ENCODE measurements at places on chromosomes 4 and X.
A peak's percentile ranks its signal among the peaks of the same experiment; 100 is the strongest.

GRCh38 chrX:138914767-138915166, 203.2 kb upstream of the FGF13 start:
- DNase-seq = no peak

DNA sequence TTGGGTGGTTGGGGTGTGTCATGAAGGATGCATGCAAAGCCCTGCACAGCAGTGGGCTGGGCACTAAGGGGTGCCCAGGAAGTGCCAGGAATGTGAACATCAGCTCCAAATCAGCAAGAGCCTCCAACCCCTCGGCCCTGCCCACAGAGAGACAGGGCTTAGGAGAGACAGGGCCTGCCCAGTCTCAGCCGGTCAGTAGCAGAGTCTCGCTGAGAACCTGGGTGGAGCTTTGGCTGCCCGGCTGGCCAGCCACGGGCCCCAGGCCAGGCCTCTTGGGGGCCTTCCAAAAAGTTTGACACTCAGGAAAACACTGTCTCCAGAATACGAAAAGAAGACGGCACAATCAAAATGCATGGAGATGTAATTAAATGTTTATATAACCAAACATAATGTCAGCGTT, 4.3 kb upstream of the MXD4 start:
- peak; percentile 54 for DNase-seq

- no peak for DNase-seq
These were observed 132.2 kb upstream of the NDP start for GRCh38 chrX:44105228-44105913.

GRCh38 chr4:138789796-138790195, 225.8 kb upstream of the NOCT start:
- no peak for DNase-seq

DNA sequence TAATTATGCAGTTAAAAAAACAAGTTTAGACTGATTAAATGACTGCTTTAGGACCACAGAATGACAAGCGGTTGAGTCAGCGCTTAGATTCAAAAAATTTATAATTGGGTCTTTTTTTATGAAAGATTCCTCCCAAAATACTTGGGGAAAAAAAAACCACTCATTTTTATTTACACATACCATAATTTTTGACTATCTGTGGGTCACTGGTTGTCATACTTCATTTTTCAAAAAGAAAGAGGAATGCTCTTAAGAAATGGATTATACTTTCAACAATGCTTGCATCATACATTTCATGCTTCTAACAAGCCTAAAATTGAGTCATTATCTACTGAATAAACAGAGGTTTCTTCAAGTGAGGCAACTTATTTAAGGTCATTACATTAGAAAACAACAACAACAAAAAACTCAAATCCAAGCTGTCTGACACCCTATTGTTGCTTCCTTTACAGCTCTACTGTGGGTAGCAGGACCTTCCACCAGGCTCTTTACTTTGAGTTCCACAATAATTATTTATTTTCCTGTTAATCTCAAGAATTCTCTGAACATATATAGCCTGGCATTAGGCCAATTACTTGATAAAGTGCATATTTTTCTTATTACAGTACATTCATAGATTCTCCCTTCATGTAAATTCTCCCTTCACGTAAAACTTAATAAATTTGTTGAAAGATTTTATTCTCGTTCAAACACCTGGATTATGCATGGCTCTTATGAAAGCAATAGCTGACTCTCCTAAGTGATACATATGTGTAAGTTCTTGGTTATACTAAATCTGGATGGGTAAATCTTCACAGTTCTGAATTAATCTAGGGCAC, 445.5 kb downstream of the PCDH10 start:
- no peak for DNase-seq

GRCh38 chrX:66632473-66632872, 6.4 kb downstream of the EDA2R start:
- no peak for DNase-seq

- no peak for DNase-seq
These were observed 19.6 kb downstream of the CYP2U1 start for GRCh38 chr4:107950746-107951540.

GRCh38 chr4:158949099-158949498, 153.8 kb upstream of the RAPGEF2 start:
- no peak for DNase-seq

- no peak for DNase-seq
These were observed 88.5 kb downstream of the DCUN1D4 start for GRCh38 chr4:51931461-51931860.

DNA sequence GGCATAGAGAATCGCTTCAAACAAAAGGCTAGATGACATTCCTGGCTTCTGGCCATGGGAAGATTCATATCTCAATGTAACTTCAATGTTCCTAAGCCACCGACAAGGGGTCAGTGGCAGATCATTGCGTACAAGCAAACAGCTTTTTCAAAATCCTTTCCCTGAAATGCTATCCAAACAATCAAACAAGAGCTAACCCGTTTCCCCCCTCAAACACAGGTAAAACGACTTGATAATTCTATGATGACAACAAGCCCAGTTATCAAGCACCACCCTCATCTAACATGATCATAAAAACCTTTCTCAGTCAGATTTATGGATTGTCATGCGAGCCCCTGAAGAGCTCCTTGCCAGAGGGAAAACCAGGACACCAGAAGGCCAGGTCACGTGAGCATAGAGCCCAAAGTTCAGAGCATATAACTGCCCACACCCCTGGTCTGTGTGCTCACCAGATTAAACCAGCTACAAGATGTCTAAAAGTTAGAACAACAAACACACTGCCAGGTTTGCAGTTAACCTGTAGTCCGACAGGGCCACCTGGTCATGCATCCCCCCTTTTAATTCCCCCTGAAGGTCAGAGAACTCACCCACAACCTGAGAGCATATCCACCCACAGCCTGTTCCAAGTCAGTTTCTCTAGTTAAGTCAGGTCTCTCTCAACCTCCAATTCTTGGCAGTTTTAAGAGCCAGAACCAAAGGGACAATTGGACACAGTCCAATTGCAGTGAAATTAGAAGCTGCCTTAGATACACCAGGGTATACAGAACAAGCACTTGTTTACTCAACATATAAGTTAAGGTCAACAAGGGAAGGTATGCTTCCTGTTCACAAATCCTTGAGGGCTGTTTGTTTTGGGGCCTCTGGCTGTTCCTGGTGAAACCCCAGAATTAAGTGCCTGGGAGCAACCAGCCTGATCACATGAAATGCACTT, 248.1 kb upstream of the PPARGC1A start:
- DNase-seq = no peak

GRCh38 chr4:153468587-153468986, 2.4 kb downstream of the TMEM131L start:
- no peak for DNase-seq

DNA sequence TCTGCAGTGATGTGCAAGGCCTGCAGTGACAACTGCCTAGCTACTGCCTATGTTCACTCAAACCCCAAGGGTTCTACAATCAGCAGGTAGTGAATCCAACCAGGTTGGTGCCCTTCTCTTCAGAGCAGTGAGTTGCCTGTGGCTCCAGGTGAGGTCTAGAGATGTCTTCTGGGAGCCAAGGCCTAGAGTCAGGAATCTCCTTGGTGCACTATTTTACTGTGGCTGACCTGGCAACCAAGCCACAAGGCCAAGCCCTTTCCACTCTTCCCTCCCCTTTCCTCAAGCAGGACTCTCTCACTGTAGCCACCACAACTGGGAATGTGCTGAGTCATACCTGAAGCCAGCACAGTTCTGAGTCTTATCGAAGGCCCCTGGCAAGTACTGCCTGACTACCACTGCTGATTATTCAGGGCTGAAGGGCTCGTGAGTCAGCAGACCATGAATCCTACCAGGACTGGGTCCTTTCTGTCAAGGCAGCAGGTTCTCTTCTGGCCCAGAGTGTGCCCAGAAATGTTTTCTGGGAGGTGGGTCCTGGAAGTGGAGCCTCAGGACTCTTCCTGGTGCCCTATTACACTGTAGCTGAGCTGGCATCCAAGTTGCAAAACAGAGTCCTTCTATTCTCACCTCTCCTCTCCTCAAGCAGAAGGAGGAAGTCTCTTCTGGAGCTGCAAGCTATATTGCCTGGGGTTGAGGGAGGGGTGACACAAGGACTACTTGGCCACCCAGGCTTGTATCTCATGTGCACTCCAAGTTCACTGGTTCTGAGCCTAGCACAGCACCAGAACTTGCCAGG, 111.6 kb downstream of the BTC start:
- DNase-seq = no peak

DNA sequence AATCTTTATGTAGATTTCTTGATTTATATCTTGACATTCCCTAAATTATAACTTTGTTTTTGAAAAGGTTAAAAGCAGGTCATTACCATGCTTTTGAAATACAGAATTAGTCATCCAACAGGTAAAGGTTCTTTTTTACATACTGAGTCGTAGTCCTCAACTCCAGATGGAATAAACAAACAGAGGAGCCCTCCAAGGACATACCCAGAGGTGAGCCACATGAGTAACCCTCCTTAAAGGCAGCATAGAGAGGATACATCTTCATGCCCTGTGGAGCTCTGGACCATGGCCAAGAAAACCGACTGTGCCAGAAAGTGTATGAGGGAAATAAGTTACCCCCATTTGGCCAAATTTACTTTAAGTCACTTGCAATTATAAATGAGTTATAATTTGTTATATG, 95.3 kb upstream of the MCF2 start:
- no peak for DNase-seq

- no peak for DNase-seq
These were observed 45.1 kb downstream of the CHM start for GRCh38 chrX:86002076-86002896.

DNA sequence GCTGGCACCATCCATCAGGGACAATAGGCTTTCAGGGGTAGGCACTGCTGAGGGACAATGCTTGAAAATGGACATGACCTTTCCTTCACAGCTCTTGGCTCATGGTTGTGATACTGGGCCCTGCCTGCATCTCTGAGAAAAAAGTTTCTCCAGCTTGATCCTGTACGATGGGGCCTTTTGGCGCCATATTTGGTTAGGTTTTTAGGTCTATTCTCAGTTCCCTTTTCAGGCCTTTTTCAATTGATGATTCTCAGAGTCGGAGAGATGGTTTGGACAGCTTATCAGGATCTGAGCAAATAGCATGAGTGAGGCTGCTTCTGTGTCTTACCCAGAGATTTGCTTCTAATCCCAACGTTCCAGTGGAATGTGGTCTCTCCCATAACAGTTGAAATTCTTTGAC, 141.6 kb downstream of the ZNF518B start:
- no peak for DNase-seq

DNA sequence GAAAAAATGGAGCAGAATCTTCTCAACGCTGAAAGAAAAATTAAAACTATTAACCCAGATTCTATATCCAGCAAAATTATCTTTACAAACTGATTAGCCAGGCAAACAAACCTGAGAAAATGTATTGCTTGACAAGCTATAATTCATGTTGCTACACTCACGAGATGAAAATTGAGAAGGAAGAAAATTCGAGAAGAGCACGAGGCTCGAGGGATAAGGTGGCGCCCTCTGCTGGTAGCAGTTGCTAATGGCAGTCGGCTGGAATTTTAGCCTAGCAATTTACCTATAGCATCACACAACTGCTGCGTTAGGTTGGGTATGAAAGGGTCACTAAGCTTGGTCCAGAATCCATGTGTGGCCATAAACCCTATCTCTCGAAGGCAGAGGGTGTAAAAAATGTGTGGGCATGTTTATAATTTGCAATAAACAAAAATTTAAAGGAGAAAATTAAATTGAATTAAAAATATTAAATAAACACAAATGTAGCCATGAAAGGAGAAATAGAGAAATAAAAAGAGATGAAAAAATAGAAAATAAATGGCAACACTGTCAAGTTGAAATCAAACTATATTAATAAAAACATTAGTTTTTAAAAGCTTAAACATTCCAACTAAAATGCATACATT, 126.6 kb downstream of the PPP4R3C start:
- DNase-seq = peak; percentile 8

- peak; percentile 9 for DNase-seq
These were observed 293.4 kb downstream of the BMPR1B start for GRCh38 chr4:95050980-95051701.

DNA sequence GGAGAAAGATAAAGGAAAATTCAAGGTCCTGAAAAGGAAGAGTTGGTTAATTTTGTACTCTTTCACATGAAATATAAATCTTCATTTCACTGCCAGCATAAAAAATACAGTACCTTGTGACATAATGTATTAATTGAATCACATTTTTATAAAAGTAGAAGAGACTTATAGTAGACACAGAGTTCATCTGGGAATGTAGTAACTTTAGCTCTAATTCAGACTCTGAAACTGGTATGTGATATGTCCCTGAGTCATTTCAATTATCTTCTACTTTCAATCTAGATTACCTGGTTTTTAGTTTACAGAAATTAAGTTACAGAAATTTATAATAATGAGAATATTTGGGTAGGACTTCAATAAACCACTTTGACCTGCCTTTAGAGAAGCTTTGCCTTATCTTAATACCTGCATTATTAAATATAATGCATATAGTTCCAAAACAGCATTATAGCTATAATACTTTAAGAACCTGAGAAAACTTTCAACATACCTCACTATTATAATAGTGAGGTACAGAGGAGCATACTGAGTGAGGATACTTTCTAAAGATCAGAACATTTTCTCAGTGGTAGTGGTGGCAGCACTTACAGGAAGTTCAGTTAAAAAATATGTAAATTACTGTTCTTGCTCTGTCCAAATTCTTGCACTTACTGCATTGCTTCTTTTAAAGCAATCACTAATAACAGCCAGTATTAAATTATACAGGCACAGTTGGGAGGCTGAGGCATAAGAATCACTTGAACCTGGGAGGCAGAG, 11.2 kb downstream of the NEK1 start:
- DNase-seq = no peak

DNA sequence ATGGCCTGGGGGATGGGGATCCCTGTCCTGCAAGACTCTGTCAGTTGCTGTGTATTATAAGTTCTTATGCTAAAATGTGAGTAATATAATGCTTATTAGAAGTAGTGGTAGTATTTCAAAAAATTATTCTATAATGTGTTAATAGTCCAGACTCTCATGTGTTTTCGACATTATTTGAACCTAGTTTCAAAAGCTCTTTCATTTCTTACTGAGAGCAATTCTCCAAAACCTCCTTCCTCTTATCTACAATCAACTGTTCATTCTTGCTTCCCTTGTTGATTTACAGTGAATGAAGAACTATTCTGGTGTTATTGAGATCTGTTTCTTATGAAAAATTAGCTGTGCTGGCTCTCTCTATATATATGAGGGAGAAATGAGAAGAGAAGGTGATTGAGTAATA, 32.9 kb upstream of the PTPN13 start:
- DNase-seq = no peak

- no peak for DNase-seq
These were observed 2.9 kb downstream of the NOCT start for GRCh38 chr4:139018501-139018900.

GRCh38 chr4:108881190-108881589, 118.3 kb upstream of the ETNPPL start:
- no peak for DNase-seq

GRCh38 chr4:88893961-88894360, 163.0 kb downstream of the FAM13A start:
- no peak for DNase-seq

DNA sequence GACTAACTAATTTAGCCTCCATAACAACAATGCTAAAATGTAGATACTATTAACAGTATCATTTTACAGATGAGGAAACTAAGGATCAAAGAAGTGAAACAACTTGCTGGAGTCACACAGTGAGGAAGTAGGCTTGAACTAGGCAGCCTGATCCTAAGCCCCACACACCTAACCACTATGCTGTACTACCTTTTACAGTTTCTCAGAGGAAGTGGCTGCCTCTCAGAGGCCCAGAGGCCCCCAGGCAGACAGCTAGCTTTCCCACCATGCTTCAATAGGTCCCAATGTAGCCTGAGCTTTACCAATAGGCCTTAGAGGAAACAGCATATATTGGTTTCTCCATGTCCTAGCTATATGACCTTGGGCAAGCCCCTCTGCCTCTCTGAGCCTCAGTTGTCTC, 69.4 kb upstream of the PJA1 start:
- DNase-seq = peak; percentile 1

GRCh38 chr4:14221176-14221575, 593.7 kb upstream of the BOD1L1 start:
- no peak for DNase-seq
